ENCODE measurements at places on chromosomes 11 and 22.
A peak's percentile ranks its signal among the peaks of the same experiment; 100 is the strongest.

- DNase-seq, result peak; percentile 72
Observed at GRCh38 chr11:116605543-116606459, 167.0 kb downstream of the BUD13 start.

GRCh38 chr22:21446128-21446826 is 20.9 kb upstream of the TMEM191C start:
- DNase-seq, result no peak

- no peak for DNase-seq
Observed at GRCh38 chr11:58125469-58125868, at the start of gene OR9I1. Gene OR9I1 (minus strand): TSS chr11:58125530. CDS start chr11:58119444, 6,086 bp downstream.

GRCh38 chr22:36730176-36730858 is 26.8 kb upstream of the CACNG2 start:
- DNase-seq, result no peak

GRCh38 chr11:74559110-74559933 is 33.1 kb upstream of the POLD3 start:
- peak; percentile 73 for DNase-seq

- no peak for DNase-seq
Observed at GRCh38 chr22:23147617-23148387, 2.5 kb downstream of the RAB36 start.
